ENCODE measurements at places on chromosomes 5 and 9.

- no peak for DNase-seq
These were observed 114.3 kb downstream of the ASTN2 start for GRCh38 chr9:117300371-117301110.

DNA sequence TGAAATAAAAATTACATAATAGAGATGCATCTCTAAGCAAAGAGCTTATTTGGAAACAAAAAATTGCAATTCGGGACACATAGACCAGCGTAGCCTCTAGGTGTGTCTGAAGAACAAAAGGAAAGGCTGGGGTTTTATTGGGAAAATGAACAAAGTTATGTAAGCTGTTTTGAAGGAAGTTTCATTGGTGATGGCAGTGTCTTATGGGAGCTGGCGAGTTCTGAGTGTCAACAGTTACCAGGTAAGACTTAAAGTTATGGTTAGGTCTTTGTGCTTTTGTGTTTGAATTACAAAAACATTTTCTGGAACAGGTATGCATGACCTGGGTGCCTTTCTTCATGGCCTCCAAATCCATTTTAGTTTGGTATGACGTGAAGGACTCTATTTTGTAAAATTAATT, 48.9 kb downstream of the SLC27A6 start:
- no peak for DNase-seq

DNA sequence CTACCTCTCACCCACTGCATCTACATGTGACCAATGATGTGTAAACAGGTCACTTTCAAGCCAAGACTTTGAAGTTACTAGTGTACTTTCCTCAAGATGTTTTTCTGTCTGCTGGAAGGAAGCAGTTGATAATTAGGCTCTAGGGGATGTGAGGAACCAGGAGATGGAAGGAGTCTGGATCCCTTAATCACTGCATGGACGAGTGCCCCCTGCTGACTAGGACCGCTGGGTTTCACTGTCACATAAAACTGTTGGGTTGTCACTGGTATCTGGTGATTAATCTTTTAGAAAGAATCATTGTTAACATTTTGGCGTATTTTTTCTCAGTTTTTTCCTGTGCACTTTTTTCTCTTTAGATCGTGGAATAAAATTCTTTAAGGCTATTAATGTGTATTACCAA, 79.5 kb downstream of the SREK1 start:
- no peak for DNase-seq

DNA sequence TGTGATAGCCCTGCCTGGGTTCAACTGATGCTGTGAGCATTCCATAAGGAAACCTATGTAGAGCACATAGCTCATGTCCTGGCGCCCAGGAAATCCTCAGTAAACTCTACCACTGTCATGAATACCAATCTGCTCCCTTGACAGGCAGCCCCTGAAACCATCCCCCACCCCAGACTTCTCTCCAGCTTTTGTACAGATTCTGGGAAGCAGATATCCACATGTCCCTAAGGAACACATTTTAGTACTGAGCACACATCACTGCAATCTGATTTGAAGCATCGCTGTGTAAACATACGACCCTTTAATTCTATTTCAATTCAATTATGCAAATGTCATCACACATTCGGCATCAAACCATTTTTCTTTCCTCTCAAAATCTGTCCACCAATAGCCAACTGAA, 89.5 kb upstream of the FSTL4 start:
- no peak for DNase-seq

DNA sequence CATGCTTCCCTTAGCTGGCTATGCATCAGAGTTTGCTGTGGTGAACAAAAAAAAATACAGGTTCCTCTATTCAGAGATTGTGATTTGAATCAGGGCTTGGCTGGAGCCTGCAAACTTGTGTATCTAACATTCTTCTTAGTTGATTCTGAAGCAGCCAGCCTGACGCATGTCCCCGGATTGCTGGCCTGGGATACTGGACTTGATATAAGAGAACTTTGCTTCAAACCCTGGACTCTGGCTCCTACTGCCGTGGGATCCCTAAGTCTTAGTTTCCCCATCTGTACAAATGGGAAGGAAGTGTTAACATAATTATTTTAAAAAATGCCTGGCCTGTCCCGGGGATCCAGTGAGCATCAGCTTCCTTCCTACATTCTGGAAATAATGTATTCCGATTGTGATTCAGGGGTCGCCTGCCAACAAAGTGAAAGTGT, 292.8 kb downstream of the ARHGEF28 start:
- DNase-seq = no peak

DNA sequence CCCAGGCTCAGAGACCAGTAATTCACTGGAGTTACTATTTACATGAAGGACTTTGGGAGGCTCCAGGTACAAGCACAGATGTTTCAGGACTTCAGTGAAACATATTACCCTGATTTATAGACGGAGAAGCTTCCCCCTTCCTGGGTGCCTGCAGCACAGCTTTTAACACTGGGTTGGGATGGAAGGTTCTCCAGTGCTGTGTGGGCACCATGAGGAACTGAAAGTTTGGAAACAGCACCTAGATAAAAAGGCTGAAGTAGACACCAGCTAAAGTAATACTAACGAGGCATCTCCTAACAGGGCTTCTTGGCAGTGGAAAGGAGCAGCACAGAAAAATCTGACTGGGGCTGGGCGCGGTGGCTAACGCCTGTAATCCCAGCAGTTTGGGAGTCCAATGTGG, 70.7 kb downstream of the GCNT1 start:
- DNase-seq = no peak

GRCh38 chr9:137252555-137253506, 1.7 kb downstream of the STPG3 start:
- no peak for DNase-seq

GRCh38 chr5:81125959-81126358, 107.2 kb upstream of the CKMT2 start:
- no peak for DNase-seq

- DNase-seq = peak; percentile 93
These were observed 99.0 kb downstream of the MUSK start for GRCh38 chr9:110767559-110768063.

DNA sequence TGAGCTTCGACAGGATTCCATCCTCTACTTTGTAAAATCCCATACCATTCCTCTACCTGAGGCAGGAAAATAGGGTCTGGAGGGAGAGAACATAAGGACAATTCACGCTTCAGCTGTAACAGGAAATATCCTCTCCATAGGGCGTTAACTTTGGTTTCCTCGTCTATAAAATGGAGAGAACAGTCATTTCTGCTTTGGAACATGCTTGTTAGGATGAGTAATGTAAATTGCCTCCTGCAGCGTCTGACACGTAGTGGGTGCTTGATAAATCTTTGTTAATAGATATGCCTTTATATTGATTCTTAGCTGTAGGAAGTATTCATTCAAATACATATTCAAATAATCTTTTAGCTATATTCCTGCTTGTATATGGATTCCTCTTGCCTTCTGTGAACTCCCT, 711 bp upstream of the SUB1 start:
- no peak for DNase-seq

DNA sequence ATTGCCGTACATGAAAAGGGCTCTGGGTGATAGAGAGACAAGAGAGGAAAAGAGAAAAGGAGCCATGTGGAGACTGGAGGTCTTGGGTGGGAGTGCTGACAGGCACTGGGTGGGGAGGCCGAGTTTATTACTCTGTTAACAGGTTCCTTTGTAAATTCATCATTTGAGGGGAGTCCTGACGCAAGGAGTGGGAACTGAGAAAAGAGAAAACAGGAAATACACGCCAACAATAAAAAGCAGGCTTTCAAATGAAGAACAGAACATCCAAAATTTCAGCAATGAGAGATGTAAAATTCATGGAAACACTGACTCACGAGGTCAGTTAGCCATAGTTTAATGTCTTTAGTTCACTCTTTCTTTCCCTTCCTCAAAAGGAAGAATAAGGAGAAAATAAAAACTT, 342.8 kb downstream of the TMEM167A start:
- DNase-seq = no peak

- DNase-seq = no peak
These were observed 306.6 kb downstream of the ACTL7B start for GRCh38 chr9:108549184-108549583.

DNA sequence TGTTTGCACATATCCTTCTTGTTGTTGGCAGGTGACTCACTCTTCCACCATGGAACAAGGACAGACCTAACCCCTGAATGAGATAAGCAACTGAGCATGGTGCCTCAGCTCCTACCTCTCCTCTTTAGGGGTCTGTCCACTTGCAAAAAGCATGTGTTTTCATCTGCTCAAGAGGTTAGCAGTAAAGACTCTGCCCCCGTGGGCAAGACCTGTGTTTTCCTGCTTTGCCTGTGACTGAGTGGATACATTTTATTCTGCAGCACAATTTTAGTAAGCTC, 111.0 kb upstream of the LIFR start:
- DNase-seq = peak; percentile 51

GRCh38 chr5:12934722-12935121, 1009.8 kb downstream of the DNAH5 start:
- no peak for DNase-seq

- no peak for DNase-seq
These were observed 326.2 kb upstream of the MSX2 start for GRCh38 chr5:174398171-174398570.

- DNase-seq = no peak
These were observed 24.3 kb downstream of the CPLX2 start for GRCh38 chr5:175895686-175896102.

DNA sequence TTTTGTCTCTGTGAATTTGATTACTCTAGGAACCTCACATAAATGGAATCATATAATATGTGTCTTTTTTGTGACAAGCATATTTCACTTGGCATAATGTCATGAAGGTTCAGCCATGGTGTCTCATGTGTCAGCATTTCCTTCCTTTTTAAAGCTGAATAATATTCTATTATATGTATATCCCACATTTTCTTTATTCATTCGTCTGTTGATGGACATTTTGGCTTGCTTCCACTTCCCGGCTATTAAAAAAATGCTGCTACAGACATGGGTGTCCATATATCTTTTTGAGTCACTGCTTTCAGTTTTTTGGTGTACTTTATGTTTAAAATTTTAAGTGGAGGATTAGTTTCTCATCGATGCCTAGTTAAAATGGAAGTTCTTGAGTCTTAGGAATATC, 59.8 kb upstream of the C5orf63 start:
- DNase-seq = no peak

- DNase-seq = no peak
These were observed 119.1 kb upstream of the RASEF start for GRCh38 chr9:83182071-83182470.

- DNase-seq = no peak
These were observed 70.0 kb downstream of the GLDC start for GRCh38 chr9:6575324-6576034.

DNA sequence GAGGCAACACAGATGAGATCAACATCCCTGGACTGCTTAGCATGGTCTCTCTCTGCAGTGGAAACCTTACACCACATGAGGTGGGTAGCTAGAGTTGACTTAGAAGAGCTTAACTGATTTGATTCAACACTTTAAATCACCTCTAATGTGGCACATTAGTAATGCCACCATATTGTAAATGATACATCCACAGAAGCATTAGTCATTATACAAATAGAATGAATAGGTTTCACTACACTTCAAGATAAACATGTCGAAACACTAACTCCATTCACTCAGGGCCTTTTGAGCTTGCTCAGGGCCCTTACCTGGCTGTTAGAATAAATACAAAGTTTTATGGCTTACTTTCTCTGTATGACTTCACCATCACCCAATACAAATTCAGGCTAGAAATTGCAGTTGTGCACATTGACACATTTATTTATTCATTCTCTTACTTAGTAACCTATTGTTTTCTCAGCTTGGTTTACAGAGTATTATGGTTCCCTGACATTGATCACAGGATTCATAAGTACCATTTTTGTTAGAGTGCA, 9.3 kb upstream of the SMAD5 start:
- no peak for DNase-seq

GRCh38 chr5:179815491-179816249, 5.0 kb upstream of the SQSTM1 start:
- DNase-seq = no peak

GRCh38 chr5:122273696-122274095, 38.3 kb upstream of the SNCAIP start:
- no peak for DNase-seq

DNA sequence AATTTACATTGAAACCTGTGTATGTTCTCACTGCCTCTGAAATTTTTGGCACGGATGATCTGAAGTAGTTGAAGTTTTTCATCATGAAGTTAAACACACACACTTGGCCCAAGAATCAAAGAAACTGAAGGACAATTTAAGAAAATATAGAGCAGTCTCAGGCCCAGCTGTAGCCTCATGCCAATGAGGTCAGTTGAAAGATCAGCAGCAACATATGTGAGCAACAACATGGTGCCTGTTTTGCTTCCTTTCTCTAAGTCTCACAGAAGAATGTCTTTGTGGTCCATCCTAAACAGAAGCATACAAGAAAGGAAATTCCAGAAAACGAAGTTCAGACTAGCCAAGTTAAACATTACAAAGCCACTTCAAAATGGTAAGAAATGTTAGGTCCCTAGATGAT, 1737.2 kb downstream of the MAT2B start:
- no peak for DNase-seq

GRCh38 chr5:158451203-158451992, 592.5 kb upstream of the CLINT1 start:
- peak; percentile 37 for DNase-seq

- DNase-seq = no peak
These were observed 53.8 kb upstream of the SNCAIP start for GRCh38 chr5:122258241-122258640.

DNA sequence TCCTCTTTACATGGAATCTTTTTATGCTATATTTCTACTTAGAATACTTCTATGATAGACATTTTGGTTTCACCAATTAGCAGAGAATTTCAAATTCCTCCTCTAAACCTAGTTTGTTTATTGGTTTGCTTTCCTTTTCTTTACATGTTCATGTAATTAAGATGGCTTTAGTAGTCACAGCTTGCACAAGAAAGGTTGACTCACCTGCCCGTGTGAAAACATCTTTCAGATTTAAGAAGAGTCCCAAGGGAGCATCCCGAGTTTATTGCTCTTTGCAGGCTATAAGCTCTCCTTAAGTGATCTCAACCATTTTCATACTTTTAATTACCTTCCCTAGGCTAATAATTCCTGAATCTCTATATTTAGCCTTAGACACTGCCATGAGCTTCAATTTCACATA, 28.9 kb downstream of the TYRP1 start:
- peak; percentile 18 for DNase-seq

- DNase-seq = no peak
These were observed 140.8 kb downstream of the COL23A1 start for GRCh38 chr5:178449163-178450070.

GRCh38 chr5:170693701-170694100, 89.8 kb upstream of the GABRP start:
- DNase-seq = no peak

GRCh38 chr5:154117930-154118329, 72.6 kb upstream of the GALNT10 start:
- peak; percentile 7 for DNase-seq

DNA sequence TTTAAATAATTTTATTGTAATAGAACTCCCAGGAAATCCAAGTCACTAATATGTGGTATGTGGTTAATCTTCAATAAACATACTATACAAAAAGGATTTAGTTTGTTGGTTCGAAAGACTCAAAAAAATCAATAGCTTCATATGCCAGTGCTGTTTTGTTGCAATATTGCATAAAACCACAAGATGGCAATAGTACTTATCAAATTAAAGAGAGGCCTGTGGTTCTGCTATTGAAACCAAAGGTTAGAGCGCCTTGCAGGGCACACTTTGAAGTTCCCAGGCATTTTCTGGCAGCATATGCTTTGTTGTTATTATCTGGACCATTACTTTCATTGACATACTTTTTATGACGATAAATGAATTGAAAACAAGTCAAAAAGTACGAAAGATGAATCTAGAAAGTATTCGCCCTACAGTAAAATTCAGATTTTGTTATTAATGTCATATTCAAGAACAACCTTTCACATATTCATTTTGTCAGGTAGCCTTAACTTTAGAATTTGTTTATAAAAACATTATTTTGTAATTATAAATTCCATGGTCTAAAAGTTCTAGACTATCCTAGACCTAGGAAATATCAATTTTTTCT, 316.3 kb downstream of the MCTP1 start:
- peak; percentile 61 for DNase-seq

All from amniotic epithelial cell (primary cell).